ENCODE measurements at places on chromosomes 4 and X. TPM values are rescaled to one million over a fixed set of nuclear protein-coding genes. Genes with fewer than 3 reads are reported as not detected.

The TLR2 gene
- total RNA-seq = 0.44 TPM

The S100G gene
- total RNA-seq = not detected

The CYLC1 gene
- not detected for total RNA-seq

The GLOD5 gene
- total RNA-seq = not detected

The RPA4 gene
- total RNA-seq = 1.00 TPM

The FRAS1 gene
- 1.3 TPM for total RNA-seq
